ENCODE measurements at places on chromosomes 1 and 21. TPM values are rescaled to one million over a fixed set of nuclear protein-coding genes. Genes with fewer than 3 reads are reported as not detected.

GSTM2 gene
- total RNA-seq: 14.1 TPM

SMCP gene
- not detected for total RNA-seq

ESRRG gene
- 0.18 TPM for total RNA-seq

MYBPH gene
- 0.08 TPM for total RNA-seq

ZBTB37 gene
- total RNA-seq: 11.3 TPM

OR2L13 gene
- total RNA-seq: not detected

S100A5 gene
- not detected for total RNA-seq

CD247 gene
- total RNA-seq: 0.16 TPM

CCDC27 gene
- not detected for total RNA-seq

PGLYRP4 gene
- total RNA-seq: not detected

ZBTB48 gene
- 26.4 TPM for total RNA-seq

CR1L gene
- not detected for total RNA-seq

BMP8B gene
- not detected for total RNA-seq

LRRC53 gene
- total RNA-seq: not detected

NHLH1 gene
- not detected for total RNA-seq

RXRG gene
- not detected for total RNA-seq

MCOLN2 gene
- total RNA-seq: 1.1 TPM

DMBX1 gene
- total RNA-seq: not detected

WNT3A gene
- total RNA-seq: not detected

OR10Z1 gene
- total RNA-seq: not detected

CHIA gene
- total RNA-seq: not detected

BSND gene
- total RNA-seq: not detected

LMX1A gene
- total RNA-seq: not detected

TXNDC12 gene
- 58.8 TPM for total RNA-seq

EPS8L3 gene
- total RNA-seq: not detected

Measured in fibroblast of the aortic adventitia (primary cell).